ENCODE measurements at places on chromosomes 5 and 9. TPM values are rescaled to one million over a fixed set of nuclear protein-coding genes. Genes with fewer than 3 reads are reported as not detected.
A peak's percentile ranks its signal among the peaks of the same experiment; 100 is the strongest.

Gene HACD4
- polyA plus RNA-seq = 8.1 TPM

Gene LCNL1
- polyA plus RNA-seq = not detected

GRCh38 chr9:71253011-71253410 is 131.6 kb upstream of the TRPM3 start:
- DNase-seq = no peak

Gene C9orf43
- polyA plus RNA-seq = 0.23 TPM

- no peak for DNase-seq
Observed at GRCh38 chr9:114324492-114324891, 1.6 kb downstream of the ORM1 start.

DNA sequence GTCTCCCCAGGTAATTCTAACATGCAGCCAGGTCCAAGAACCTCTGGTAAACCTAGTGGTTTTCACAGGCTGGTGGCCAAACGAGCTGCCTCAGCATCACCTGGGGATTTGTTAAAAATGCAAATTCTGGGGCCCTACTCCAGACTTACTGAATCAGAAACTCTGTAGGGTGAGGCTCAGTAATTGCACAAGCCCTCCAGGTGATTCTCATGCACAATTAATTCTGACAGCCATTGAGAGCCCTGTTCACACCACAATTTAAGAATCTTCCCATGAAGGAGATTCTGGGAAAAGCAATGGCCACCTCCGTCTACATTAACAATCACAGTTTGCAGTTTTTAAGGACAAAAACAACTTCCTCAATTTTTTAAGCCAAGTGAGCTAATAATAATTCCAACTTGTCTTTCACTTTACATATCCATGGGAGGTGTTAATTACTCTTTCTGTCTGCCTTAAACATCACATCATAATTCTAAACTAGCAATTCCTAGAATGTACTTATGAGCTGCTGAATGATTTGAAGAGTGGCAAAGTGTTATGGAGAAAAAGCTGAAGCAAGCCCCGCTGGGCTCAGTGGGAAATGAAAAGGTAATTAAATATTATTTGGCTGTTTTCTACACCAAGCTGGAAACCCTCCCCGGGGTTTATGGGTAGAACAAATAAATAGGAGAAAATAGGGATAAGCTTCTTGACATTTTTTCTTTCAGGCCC is 70.0 kb downstream of the GLDC start:
- peak; percentile 65 for DNase-seq

Gene ASPN
- polyA plus RNA-seq = not detected

Data from naive B cell (primary cell).